Bronchial epithelial cell (primary cell): ENCODE measurements at places on chromosomes 7 and 10. TPM values are rescaled to one million over a fixed set of nuclear protein-coding genes. Genes with fewer than 3 reads are reported as not detected.

CRHR2 gene
- total RNA-seq, result not detected in 2 replicates

LEP gene
- under 0.01 TPM in 2 replicates for total RNA-seq

SPOCK2 gene
- total RNA-seq, result 0.13 and 0.26 TPM in 2 replicates

ADCYAP1R1 gene
- not detected in 2 replicates for total RNA-seq

CLRN3 gene
- not detected in 2 replicates for total RNA-seq

GRCh38 chr7:108424013-108424412 is 32.2 kb downstream of the NRCAM start:
- no peak for DNase-seq

GRCh38 chr10:5354068-5354467 is 10.7 kb upstream of the UCN3 start:
- DNase-seq, result no peak

DNA sequence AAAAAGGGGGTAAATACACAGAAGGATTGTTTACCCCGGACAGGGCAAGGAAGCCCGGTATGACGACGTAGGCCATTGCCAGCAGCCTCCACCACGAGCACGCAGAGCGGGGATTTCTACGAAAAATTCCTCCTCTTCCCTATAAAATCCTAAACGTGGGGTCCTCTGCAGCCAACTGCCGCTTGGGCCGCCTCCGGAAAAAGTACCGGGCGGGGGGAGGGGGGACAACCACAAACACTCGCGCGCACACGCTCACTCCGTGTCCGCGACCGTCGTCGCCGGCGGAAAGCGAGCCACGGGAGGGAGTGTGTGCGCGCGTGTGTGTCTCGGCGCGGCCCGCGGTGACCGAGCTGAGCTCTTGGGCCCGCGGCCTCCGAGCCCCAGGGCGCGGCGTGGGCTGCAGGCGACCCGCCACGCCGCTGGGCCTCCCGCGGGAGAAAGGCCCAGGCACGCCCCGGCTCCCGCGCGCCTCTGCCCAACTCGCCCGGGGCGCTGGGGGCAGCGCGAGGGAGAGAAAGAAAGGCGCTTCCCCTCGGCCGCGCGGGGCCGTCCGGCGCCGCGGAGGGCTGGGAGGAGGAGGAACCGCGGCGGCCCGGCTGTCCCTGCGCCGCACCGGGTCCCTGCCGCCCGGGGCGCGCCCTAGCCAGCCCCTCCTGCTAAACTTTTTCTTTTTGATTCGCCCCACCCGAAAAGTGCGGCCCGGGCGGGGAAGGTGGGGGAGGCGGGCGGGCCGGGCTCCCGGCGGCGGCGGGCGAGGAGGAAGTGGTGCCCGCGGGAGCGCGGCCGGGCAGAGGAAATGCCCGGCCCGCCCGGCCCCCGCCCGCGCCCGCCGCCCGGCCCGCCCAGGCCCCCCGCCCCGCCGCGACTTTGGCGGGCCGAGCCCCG is 1.5 kb downstream of the CTBP2 start:
- no peak for DNase-seq

DNA sequence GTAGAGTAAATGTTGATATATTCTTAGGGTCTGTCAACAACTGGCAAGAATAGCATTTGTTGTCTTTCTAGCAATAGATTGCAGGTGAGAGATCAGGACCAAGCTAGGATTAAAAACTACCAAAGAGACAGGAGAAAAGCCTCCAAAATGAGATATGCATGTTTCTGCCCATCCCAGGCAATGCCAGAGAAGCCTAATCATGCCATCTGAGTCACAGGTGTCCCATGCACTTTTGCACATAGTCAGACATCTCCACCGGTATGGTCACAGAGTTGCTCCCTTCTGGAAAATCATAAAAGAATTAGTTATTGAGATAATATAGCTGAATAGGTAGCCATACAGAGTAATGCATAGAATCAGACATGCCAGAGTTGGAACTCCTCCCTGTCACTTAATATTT is 50.6 kb downstream of the PDK4 start:
- DNase-seq, result peak; percentile 62

GRCh38 chr7:30479202-30480120 is 877 bp upstream of the NOD1 start:
- DNase-seq, result peak; percentile 21

DNA sequence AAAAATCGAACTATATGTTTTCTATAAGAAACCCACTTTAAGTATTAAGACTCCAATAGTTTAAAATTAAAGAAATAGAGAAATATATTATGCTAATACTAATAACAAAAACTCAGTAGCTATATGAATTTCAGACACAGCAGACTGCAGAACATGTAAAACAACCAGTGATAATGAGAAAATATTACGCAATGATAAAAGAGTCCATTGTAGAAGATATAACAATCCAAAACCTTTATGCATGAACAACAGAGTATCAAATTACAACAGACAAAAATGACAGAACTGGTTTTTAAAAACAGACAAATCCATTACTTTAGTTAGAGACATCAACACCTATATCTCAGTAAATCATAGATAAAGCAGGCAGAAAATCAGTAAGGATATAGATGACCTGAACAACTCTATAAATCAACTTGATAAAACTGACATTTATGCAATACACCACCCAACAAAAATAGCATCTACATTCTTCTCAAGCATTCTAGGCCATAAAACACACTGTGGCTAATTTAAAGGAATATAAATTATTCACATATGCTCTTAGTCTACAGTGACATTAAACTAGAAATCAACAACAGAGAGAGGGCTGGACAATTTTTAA is 669.5 kb upstream of the GHITM start:
- no peak for DNase-seq
